ENCODE measurements at places on chromosomes 3 and 15.
A peak's percentile ranks its signal among the peaks of the same experiment; 100 is the strongest.

DNA sequence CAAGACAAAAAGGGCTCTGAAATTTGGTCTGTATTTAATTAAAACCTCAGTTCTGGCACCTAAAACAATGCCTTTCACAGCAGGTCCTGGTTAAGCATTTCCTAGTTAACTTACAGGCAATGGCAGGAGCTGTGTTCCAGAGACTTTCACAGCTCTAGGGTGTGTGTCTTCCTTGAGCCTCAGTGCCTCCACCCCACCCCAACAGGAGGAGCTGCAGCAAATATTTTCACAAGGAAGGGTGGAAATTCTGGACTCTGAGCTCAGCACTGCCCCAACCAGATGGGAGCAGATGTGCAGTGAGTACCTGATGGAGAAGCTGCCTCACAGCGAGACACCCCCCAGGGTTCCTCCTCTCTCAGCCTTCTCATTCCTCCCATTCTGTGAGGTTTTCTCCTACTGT, 106.3 kb upstream of the SPATA12 start:
- no peak for DNase-seq

- no peak for DNase-seq
Observed at GRCh38 chr15:92848852-92849598, 51.1 kb upstream of the CHD2 start.

- DNase-seq = no peak
Observed at GRCh38 chr3:37537914-37538691, 323.6 kb upstream of the CTDSPL start.

DNA sequence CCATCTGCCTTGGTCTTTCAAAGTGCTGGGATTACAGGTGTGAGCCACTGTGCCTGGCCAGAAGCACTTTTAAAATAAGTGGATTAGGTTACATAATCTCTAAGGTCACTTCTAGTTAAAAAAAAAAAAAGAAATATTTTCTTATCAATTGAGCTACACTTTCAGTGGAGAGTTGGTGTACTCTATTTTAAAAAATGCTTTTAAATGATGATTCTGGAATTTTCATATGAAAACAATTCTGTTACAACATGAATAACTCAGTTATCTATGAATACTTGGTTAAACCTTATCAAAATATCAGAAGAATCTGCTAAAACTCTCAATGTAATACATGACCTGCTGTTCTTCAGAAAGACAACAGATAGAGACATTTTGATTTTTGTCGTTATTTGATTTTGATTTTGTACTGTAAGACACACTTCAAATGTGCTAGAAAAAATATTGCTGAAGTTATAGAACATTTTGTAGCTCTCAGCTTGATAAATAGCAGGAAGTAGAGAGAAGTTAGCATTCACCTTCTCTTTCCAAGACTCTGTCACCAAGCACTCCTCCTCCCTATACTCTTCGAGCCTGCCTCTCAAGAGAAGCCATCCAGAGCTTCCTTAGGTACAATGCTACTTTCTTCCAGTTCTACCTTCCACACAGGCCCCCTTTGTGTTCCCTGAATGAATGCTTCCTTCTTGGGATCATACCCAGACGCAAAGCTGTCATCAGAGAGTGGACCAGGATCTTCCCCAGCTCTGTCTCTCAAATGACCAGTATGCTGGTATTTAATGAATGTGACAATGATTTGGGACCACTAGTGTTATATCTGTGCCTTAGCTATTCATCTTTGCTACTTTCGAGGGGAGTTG, 47.2 kb upstream of the SECISBP2L start:
- DNase-seq = no peak

GRCh38 chr15:90035095-90035839, 34.1 kb downstream of the ZNF710 start:
- DNase-seq = no peak

DNA sequence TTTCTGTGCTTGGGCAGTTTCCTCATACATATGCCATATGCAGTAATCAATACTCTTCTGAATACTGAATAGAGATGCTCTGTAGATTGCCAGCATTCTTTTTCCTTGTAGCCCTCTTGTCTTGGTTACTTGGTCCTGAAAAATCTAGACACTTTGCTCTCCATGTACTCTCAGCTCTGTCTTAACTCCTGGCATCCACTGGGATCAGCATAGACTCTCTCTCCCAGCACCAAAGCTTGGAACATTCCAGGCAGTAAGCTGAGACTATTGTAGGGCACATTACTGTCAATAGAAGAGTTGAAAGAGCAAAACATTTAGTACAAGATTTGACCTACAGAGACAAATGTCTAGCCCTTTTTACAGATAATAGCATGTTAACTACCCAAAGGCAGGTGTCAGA, 1100.3 kb downstream of the TBL1XR1 start:
- DNase-seq = no peak

DNA sequence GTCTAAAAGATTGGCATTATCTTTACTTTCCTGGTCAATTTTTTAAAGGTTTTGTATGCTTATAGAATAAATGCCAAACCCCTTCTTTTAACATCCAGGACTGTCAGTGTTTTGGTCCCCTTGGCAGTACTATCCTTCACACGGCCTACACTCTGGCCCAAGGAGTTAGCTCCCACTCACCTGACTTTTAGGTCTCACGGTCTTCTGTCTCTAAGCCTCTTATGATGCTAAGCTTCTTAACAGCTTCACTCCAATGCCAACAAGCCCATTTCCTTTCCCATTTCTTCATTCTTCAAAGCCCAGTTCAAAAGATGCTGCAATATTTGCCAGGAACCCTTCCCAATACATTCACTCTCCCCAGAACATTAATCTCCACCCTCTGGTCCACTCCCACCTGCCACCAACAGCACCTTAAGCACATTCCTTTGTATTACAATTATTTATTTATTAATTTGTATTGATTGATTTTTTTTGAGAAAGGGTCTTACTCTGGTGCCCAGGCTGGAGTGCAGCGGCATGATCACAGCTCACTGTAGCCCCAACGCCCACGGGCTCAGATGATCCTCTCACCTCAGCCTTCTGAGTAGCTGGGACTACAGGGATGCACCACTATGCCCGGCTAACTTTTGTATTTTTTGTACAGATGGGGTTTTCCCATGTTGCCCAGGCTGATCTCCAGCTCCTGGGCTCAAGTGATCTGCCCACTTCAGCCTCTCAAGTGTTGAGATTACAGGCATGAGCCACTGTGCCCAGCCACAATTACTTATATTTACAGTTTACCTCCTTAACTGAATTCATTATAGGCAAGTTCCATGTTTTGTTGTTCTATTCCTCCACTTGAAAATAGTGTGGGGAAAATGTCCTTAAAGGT, 27.8 kb downstream of the IFT80 start:
- no peak for DNase-seq

DNA sequence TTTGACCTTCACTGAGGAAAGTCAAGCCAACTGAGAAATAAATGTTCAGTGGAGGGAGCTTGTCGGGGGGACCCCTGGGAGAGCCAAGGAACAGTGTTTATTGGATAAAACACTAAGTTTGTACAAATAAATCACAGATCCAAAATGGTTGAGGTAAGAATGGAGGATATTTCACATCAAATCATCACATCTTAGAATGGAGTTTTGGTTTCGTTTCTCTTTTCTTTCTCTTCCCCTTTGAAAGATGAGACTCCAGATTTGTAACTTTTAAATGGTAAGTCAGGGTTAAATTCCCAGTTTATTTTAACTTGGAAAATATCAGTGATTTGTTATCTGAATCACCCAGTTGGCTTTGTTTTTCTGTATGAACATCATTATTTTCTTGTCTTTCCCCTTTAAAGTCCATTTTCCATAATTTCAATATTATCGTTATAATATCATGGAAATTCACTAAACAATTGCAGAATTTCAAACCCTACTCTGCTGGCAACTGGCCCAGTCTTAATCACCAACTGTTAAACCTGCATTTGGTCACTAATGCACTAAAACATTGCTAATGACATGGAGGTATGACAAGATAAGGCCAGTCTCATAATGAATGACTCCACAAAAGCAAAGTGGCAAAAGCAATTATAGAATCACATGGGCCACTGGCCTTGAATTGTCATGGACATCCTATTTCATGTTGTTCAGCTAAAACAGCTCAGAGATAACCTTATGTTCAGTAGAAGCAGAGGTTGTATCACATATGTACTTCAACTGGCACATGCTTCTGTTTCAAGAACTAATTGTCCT, 295.1 kb downstream of the SHOX2 start:
- no peak for DNase-seq

- DNase-seq = no peak
Observed at GRCh38 chr15:97084650-97085049, 754.1 kb downstream of the NR2F2 start.

GRCh38 chr15:77507143-77507897, 86.6 kb downstream of the HMG20A start:
- no peak for DNase-seq

- DNase-seq = no peak
Observed at GRCh38 chr15:63244399-63244798, 33.0 kb upstream of the APH1B start.

DNA sequence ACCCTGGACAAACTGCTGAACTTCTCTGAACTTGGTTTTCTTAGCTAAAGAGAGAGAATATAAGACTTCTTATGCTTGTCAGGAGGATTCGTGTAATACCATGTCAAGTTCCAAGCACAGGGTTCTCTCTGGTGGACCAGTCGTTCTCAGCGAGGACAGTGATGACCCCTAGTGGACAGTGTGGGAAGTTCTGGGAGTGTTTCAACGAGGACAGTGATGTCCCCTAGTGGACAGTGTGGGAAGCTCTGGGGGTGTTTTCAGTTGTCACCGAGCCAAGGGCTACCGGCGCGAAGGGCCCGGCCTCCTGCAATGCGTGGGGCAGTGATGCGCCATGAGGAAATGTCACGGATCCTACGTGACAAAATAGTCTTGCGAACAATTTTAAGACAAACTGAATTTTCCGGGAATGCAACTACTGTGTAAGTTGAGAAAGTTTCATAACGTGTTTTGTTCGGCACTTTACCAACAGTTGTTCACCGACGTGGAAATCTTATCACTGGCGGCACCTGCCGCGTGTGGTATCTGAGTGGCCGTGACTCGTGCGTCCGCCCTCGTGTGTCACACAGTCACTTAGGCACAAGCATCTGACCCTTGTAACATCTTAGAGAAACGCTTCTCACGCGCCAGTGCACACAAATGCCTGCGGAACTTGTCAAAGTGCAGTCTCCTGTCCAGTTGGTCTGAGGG, 39.3 kb upstream of the MUC4 start:
- peak; percentile 66 for DNase-seq

GRCh38 chr3:46221391-46221790, 13.3 kb upstream of the CCR1 start:
- DNase-seq = no peak

GRCh38 chr3:52367891-52368880, 52.1 kb downstream of the DNAH1 start:
- DNase-seq = no peak

DNA sequence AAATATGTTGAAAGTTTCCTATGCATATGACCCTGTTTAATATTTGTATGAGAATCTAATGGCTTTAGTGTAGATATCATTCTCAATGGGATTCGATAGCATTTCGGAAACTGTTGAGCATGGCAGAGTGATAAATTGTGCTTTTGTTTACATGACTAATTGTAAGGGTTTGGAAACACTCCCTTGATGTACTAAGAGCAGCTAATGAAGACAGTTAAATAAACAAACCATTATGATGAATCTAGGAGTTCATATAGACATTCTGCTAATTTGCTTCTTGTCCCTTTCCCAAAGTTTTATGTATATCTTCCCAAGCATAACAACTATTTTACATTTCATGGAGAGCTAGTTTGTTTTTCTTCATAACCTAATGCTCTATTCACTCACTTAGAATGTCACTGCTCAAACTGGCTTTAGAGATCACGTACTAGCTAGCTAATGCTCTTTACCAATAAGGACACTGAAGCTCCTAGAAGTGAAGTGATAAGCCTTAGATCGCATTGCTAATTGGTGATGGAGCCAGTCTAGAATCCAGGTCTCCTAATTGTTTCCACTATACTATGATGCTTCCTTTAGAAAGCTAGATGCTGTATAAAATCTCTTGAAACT, 140.8 kb downstream of the TP63 start:
- no peak for DNase-seq

- no peak for DNase-seq
Observed at GRCh38 chr3:66227915-66228314, 7.1 kb downstream of the SLC25A26 start.

DNA sequence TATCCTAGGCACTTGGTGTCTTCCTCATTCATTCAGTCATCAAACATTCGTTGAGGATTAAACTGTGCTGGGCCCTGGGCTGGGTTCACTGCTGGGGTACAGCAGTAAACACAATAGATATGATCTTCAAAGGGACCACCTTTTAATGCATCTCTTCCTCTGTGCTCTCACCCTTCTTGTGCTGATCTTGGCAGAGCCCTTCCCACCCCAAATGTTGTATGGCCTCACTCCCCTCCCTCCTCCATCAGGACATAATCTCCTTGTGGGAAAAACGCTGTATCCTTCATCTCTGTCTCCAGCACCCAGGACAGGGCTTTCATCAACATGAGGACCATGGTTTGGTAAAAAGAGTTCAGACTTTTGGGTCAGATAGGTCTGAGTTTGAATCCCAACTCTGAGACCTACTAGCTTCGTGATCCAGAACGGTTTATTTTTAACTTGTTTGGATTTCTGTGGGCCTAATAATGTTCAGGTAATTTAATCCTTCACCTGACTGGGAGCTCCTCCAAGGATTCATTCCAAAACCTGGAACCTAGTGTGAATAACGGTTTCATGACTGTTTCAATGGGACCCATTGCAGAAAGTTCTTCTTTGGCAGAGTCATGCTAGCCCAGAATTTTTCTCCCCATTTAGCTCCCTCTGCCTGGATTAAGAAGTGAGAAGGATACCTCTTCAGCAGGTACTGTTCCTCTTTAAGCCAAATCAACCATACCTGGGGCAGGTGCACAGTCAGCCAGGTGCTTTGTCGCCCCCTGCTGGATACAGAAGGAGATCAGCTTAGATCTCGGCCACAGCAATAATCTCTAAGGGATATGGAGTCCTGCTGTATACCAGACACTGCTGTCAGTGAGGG, 5.2 kb upstream of the WNT7A start:
- no peak for DNase-seq

GRCh38 chr3:167493244-167493643, 19.4 kb upstream of the SERPINI2 start:
- no peak for DNase-seq

DNA sequence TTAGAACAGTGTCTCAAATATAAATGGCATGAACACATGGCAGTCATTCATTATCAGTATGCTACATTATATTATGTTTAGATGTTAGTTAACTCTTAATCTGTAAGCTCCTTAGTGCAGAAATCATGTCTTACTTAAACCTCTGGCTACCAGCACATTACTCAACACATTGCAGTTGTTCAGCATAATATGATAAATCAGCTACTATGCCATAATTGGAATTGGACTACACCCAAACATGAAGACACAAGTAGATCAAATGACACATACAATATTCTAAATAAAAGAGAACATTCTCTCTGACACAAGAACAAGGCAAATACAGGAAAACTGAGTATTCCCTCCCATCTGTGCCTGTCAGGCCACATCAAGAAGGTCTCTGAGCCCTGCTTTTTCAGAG, 116.1 kb downstream of the PCCB start:
- no peak for DNase-seq

- no peak for DNase-seq
Observed at GRCh38 chr15:37751401-37751800, 183.0 kb upstream of the TMCO5A start.

GRCh38 chr3:53936347-53936746, 44.7 kb upstream of the SELENOK start:
- DNase-seq = no peak
